Psoas muscle (tissue), 8 donors: ENCODE measurements at places on chromosomes 13 and 19. TPM values are rescaled to one million over a fixed set of nuclear protein-coding genes. Genes with fewer than 3 reads are reported as not detected.

The ZNF460 gene
- 43.6 TPM for total RNA-seq

The PRR19 gene
- total RNA-seq = 0.19 TPM

The ZNF726 gene
- total RNA-seq = 0.22 TPM

The ZNF582 gene
- 1.3 TPM for total RNA-seq

The NPHS1 gene
- not detected for total RNA-seq

DNA sequence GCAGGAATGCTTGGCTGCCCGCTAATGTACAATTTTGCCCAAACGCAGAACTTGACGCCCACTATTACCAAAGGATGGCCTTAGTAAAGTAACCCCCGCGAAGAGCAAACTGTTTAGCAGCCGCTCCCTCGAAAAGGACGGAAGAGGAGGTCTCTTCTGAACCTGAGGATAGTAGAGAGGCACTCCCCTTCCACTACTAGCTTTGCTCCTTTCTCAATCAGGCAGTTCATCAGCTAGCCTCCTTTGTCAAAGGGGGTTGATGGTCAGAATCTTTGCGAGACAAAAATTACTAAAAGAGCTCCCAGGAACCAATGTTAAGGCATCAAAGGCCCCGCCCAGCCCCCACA is 534 bp downstream of the CAB39L start:
- no peaks in the 10 kb centered on the region for H3K27me3 ChIP-seq
- DNase-seq = no peak
- peak overlapping the region; percentile 81 for H3K27ac ChIP-seq
- H3K4me1 ChIP-seq = peaks cover 5% of the 10 kb centered on the region

- H3K27me3 ChIP-seq = peaks cover 6% of the 10 kb centered on the region
- no peaks in the 10 kb centered on the region for H3K4me1 ChIP-seq
- no peaks in the 10 kb centered on the region for H3K36me3 ChIP-seq
- H3K4me3 ChIP-seq = no peak overlapping the region
- H3K27ac ChIP-seq = no peak overlapping the region
- no peak for DNase-seq
Observed at GRCh38 chr19:39941151-39941550, 6.7 kb upstream of the FCGBP start.

GRCh38 chr19:44818466-44819031 is 9.6 kb downstream of the BCAM start:
- DNase-seq = no peak
- no peak overlapping the region for H3K4me3 ChIP-seq
- no peaks in the 10 kb centered on the region for H3K4me1 ChIP-seq
- H3K27me3 ChIP-seq = no peaks in the 10 kb centered on the region

DNA sequence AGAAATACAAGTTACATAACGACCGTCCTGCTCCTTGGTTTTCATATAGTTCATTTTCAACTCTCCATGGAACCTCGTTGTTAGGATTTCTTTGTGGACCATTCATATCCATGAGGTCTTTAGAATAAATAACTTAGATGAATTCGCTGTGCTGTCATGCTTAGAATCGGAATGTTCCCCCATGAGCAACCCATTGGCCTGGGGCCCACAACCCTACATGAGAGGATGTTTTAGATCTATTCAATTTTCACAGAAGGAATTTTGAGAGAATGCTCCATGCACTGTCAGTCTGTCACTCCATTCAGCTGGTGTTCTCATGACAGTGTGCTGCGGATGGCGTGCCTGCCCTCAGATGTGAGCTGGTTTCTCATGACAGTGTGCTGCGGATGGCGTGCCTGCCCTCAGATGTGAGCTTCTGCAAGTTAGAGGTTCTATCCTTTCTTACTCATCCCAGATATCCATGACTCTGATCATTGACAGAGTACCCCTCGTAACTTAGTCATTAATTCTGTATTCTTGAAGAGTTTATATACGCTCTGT is 1193.1 kb downstream of the EFNB2 start:
- DNase-seq = no peak
- no peaks in the 10 kb centered on the region for H3K27me3 ChIP-seq
- no peaks in the 10 kb centered on the region for H3K36me3 ChIP-seq
- no peak overlapping the region for H3K27ac ChIP-seq
- no peak overlapping the region for H3K4me3 ChIP-seq

- no peak overlapping the region for H3K27ac ChIP-seq
- no peaks in the 10 kb centered on the region for H3K27me3 ChIP-seq
- H3K4me1 ChIP-seq = no peaks in the 10 kb centered on the region
- DNase-seq = no peak
Observed at GRCh38 chr13:51532736-51533197, 51.5 kb upstream of the WDFY2 start.

DNA sequence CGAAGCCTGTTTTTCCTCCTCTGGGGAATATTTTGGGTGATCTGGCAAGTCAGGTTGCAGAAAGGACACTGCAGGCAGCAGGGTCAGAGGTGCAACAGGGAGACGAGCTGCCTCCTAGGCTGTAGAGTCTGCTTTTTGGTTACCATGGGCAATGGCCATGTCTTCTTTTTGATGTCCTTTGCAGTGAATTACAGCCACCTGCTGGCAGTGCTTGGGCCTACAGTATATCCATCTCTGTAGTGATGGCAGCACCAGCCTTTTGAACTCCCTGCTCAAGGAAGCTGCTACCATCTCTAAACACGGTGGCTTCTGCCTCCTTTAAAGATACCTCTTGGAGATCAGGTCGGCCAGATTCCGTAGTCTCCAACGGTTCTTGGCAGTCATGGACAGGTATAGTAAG is 73.9 kb downstream of the WTIP start:
- no peaks in the 10 kb centered on the region for H3K36me3 ChIP-seq
- H3K27me3 ChIP-seq = no peaks in the 10 kb centered on the region
- DNase-seq = no peak
- no peaks in the 10 kb centered on the region for H3K4me1 ChIP-seq
- no peak overlapping the region for H3K4me3 ChIP-seq

DNA sequence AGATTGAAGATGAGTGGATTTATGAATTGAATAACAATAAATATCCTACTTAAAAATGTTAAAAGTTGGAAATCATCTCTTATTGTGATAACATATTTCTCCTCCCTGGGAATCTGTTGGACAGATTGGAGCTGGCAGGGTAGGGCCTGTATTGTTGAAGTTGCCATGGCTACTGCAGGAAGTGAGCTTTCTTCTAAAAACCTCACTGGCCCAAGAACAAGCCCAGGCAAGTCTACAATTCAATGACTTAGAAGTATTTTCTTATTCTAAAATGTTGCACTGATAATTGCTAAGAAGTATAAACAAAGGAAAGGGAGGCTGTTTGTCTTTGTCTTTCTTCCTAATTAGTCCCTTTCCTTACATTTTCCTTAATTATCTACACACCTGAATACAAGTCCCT is 112.1 kb downstream of the DLEU7 start:
- H3K4me1 ChIP-seq = no peaks in the 10 kb centered on the region
- no peak overlapping the region for H3K27ac ChIP-seq
- no peak for DNase-seq
- H3K27me3 ChIP-seq = no peaks in the 10 kb centered on the region
- no peaks in the 10 kb centered on the region for H3K36me3 ChIP-seq
- H3K4me3 ChIP-seq = no peak overlapping the region

DNA sequence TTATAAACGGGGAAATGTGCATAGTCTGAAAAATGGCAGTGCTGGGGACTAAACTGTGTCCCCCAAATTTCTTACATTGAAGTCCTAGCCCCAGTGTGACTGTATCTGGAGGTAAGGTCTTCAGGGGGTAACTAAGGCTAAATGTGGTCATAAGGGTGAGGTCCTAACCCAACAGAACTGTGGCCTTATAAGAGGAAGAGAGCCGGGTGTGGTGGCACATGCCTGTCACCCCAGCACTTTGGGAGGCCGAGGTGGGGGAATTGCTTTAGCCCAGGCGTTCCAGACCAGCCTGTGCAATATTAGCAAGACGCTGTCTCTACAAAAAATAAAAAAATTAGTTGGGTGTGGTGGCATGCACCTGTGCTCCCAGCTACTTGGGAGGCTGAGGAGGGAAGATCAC is 17.8 kb downstream of the PROZ start:
- no peak for DNase-seq
- no peaks in the 10 kb centered on the region for H3K27me3 ChIP-seq
- H3K4me1 ChIP-seq = no peaks in the 10 kb centered on the region

DNA sequence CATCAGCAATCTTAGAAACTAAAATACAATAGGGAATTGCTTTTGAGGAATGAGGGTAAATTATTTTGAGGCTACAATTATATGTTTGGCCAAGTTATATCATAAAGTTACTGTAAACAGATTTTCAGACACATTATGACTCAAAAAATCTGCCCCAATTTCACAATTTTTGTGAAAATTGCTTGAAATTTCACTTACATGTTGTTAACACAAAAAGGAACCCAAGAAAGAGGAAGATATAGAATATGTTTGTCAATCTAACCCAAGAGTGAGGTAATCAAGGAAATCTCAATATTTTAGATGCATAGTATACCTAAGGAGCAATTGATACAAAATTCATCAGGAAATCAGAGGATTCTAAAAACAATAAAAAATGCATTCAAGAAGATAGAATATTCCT is 73.9 kb upstream of the FNDC3A start:
- no peak for DNase-seq
- no peak overlapping the region for H3K4me3 ChIP-seq
- no peaks in the 10 kb centered on the region for H3K4me1 ChIP-seq

- no peaks in the 10 kb centered on the region for H3K36me3 ChIP-seq
- peak overlapping the region; percentile 79 for H3K27ac ChIP-seq
- DNase-seq = no peak
- peaks cover 5% of the 10 kb centered on the region for H3K4me1 ChIP-seq
- no peaks in the 10 kb centered on the region for H3K27me3 ChIP-seq
Observed at GRCh38 chr19:12494260-12494860, 9.7 kb upstream of the ZNF709 start.

DNA sequence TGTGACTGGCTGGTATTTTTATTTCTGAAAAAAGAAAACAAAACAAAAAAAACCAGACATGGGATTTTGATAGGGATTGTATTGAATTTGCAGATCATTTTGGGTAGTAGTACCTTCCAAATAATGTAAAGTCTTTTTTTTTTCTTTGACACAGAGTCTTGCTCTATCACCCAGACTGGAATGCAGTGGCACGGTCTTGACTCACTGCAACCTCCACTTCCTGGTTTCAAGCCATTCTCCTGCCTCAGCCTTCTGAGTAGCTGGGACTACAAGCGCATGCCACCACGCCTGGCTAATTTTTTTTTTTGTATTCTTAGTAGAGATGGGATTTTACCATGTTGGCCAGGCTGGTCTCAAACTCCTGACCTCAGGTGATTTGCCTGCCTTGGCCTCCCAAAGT is 4.2 kb downstream of the ZNF101 start:
- H3K27me3 ChIP-seq = no peaks in the 10 kb centered on the region
- no peak for DNase-seq
- peaks cover 4% of the 10 kb centered on the region for H3K4me1 ChIP-seq
- peaks cover 9% of the 10 kb centered on the region for H3K36me3 ChIP-seq
- no peak overlapping the region for H3K27ac ChIP-seq
- H3K4me3 ChIP-seq = no peak overlapping the region
